Central memory CD4-positive, alpha-beta T cell (primary cell): ENCODE measurements at places on chromosomes 13 and 19.

DNA sequence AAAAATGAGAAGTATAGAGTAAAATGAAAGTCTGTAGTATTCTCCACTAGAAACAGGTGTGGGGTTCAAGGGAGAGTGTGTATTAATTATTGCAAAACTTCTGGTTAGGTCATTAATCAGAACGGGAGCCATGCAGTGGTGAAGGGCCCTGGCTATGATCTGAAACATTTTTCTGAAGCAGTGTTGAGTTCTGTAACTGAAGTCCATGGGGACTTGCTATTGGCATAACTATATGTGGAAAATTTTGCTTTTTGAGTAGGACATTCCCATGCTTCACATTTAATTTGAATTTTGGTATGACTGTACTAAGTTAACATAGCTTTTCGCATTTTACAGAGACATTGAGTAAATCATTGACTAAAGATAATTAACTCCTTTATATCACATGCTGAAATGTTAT lies 67.5 kb downstream of the LRCH1 start:
- no peak for DNase-seq

GRCh38 chr13:50587115-50587514 lies 256.4 kb downstream of the DLEU7 start:
- no peak for DNase-seq

GRCh38 chr13:94028650-94029049 lies 450.8 kb downstream of the DCT start:
- no peak for DNase-seq

GRCh38 chr13:108270442-108270841 lies 924 bp downstream of the TNFSF13B start:
- DNase-seq, result no peak

DNA sequence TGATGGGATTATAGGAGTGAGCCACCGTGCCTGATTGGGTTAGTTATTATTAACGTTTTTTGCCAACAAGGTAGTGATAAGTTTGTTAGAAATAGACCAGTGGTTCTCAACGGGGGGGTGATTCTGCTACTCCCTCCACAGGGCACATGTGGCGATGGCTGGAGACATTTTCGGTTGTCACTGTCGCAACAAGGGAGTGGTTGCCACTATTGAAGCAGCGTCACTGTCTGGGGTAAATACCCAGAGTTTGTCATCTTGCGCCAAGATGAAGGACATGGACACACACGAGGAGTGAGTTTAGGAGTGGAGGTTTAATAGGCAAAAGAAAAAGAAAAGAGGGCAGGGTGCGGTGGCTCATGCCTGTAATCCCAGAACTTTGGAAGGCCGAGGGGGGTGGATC lies 18.9 kb downstream of the ADGRE3 start:
- no peak for DNase-seq

DNA sequence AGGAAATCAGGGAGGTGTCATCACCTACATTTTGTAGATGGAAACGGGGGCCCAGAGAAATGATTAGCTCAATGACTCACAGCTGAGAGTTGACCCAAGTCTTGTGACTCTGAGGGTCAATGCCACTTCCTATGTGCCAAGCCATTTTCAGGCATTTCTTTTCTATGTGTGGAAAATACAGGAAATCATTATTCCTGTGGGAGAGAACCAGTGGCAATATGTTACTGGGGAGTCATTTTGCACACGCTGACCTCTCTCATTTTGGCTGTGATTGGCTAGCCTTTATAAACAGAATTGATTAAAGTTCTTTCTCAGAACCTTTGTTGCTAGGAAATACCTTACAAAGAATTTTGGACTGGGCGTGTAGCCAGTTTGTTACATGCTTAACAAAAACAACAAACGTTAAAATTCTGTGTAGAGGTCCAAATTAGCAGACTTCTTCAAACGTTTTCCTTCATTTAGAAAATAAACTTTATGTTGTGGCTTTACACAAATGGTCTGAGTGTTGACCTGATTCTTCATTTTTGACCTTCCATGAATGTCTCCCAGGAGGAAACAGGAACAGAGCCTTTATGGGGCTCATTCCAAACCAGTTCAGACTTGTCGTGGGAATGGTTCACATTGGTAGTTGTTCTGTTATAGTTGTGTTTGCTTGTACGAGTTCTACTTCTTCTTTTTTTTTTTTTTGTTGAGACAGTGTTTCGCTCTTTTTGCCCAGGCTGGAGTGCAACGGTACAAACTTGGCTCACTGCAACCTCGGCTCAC lies 11.4 kb downstream of the PCCA start:
- no peak for DNase-seq
